ENCODE measurements at places on chromosomes 11 and 22.
A peak's percentile ranks its signal among the peaks of the same experiment; 100 is the strongest.

- no peak overlapping the region for H3K27ac ChIP-seq
- no peaks in the 10 kb centered on the region for H3K36me3 ChIP-seq
- H3K4me1 ChIP-seq = no peaks in the 10 kb centered on the region
- DNase-seq = no peak
- H3K4me3 ChIP-seq = no peak overlapping the region
- H3K27me3 ChIP-seq = no peaks in the 10 kb centered on the region
Observed at GRCh38 chr22:29050457-29050856, 11.2 kb downstream of the C22orf31 start.

- H3K27me3 ChIP-seq = no peaks in the 10 kb centered on the region
- peaks cover 15% of the 10 kb centered on the region for H3K4me1 ChIP-seq
- DNase-seq = no peak
- H3K4me3 ChIP-seq = no peak overlapping the region
Observed at GRCh38 chr11:108170184-108170583, 48.8 kb downstream of the ACAT1 start.

DNA sequence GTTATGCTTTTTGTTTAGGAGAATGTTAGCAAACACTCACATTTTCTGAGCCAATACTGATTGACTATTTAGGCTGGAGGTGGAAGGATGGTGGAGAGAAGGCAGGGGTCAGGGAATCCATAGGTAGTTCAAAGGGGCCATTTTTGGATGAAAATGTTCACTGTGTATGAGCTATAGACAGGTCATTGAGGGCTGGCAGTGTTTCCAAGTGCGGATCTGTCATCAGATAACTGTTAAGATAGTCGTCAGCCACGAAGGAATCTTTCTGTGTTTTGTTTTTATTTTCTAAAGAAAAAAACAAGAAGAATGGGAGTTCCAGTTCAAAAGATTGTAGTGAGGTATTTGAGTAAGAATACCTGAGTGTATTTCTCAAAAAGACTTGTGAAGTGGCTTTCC, 3.1 kb downstream of the KCNJ5 start:
- no peak for DNase-seq
- no peaks in the 10 kb centered on the region for H3K36me3 ChIP-seq
- peaks cover 13% of the 10 kb centered on the region for H3K27me3 ChIP-seq
- H3K4me3 ChIP-seq = no peak overlapping the region

DNA sequence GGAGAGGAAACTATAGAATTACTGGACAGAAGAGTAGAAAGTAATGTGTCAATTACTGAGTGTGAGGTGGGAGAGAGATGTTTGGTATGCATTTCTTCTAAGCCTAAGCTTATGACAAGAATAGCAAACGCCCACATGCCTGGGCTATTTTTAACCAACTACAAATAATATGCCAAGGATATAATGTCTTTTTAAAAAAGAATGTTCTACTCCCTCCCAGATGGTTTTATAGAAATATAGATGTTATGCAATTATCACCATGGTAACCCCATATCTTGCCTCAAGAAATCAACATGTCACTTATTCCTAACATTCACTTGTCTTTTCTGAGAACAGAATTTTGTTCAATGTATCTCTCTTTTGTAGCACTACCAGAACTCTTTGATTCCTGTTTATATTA, 996.7 kb upstream of the CHORDC1 start:
- H3K4me3 ChIP-seq = no peak overlapping the region
- H3K36me3 ChIP-seq = no peaks in the 10 kb centered on the region
- H3K4me1 ChIP-seq = no peaks in the 10 kb centered on the region
- no peaks in the 10 kb centered on the region for H3K27me3 ChIP-seq
- H3K27ac ChIP-seq = no peak overlapping the region

DNA sequence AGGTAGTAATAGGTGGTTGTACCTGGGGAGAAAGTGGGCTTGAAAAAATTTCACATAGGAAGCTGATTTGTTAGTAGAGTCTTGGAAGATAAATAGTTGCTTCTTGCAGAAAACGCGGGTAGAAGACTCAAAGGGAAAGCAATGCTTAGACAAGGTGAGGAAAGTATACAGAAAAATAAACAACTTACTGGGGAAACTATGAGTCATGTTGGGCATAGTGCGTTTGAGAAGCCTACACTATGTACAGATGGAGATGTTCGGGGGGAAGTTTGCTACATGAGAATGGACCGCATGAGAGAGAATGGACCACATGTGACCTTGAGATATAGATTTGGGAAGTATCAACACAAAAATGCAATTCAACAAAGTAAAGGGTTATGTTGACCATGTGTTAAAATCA, 86.7 kb upstream of the DDI1 start:
- no peak overlapping the region for H3K4me3 ChIP-seq
- H3K27ac ChIP-seq = no peak overlapping the region
- DNase-seq = no peak
- no peaks in the 10 kb centered on the region for H3K27me3 ChIP-seq

- DNase-seq = no peak
- H3K27ac ChIP-seq = no peak overlapping the region
- H3K36me3 ChIP-seq = no peaks in the 10 kb centered on the region
- H3K4me1 ChIP-seq = peaks cover 7% of the 10 kb centered on the region
- H3K4me3 ChIP-seq = no peak overlapping the region
Observed at GRCh38 chr11:69473276-69473845, 8.1 kb upstream of the LINC01488 start.

DNA sequence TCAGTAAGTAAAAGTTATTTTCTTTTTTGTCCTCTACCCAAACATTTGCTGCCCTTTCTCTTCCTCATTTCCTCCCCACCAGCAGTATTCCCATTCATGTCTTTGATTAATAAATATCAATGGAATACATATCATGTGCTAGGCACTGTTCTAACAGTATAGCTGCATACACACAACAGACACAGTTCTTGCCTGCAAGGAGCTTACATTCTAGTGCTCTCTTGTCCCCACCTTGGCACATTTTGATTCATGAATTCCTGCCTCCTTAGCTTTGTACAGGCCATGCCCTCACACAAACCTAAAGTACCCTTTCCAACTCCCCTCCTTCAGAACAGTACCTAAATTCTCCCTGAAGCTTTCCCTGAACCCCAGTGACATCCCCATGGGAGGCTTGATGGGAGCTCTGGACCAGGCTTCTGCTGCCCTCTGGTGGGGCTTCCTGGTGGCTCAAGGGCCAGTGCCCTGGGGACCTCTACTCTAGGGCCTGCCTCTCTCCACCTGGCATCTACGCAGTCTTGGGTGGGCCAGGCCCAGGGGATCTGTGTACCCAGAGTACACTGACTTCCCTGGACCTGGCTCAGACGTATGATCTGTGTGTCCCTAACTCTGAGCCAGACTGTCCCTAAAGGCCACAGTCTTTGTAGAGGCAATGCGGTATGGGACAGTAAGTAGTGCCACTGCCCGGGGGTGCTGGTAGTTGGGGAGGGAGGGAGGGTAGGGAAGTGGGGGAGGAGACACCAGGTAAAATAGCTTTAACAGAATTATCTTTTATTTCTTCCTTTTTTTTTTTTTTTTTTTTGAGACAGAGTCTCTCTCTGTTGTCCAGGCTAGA, 14.1 kb downstream of the RPS13 start:
- H3K4me1 ChIP-seq = no peaks in the 10 kb centered on the region
- H3K36me3 ChIP-seq = no peaks in the 10 kb centered on the region
- H3K4me3 ChIP-seq = no peak overlapping the region
- no peaks in the 10 kb centered on the region for H3K27me3 ChIP-seq
- H3K27ac ChIP-seq = no peak overlapping the region

DNA sequence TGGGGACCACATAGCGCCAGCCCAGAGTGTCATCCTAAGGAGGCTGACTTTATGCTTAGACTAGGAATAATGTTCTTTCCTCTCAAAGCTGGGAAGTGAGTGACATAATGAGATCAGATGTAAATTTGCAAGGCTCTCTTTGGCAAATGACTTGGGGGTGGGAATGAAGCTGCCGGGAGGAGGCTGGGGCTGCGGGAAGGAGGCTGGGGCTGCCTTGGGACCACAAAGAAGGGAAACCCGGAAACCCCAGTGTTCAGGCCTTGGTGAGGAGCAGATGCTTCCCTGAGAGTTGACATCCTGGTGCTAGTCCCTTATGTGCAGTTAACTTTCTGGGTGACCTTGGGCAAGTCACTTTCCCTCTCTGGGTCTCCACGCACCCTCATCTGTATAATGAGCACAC, 182.0 kb downstream of the CHST1 start:
- no peak overlapping the region for H3K27ac ChIP-seq
- H3K4me3 ChIP-seq = no peak overlapping the region
- no peaks in the 10 kb centered on the region for H3K36me3 ChIP-seq
- H3K4me1 ChIP-seq = no peaks in the 10 kb centered on the region

- H3K4me1 ChIP-seq = no peaks in the 10 kb centered on the region
- no peaks in the 10 kb centered on the region for H3K36me3 ChIP-seq
- H3K27me3 ChIP-seq = no peaks in the 10 kb centered on the region
- no peak overlapping the region for H3K4me3 ChIP-seq
Observed at GRCh38 chr11:34037016-34037415, 14.5 kb upstream of the CAPRIN1 start.

- H3K4me3 ChIP-seq = no peak overlapping the region
- H3K27me3 ChIP-seq = no peaks in the 10 kb centered on the region
- H3K27ac ChIP-seq = no peak overlapping the region
- DNase-seq = no peak
Observed at GRCh38 chr11:120869097-120869496, 154.8 kb upstream of the TBCEL start.

- no peak for DNase-seq
- no peak overlapping the region for H3K4me3 ChIP-seq
- H3K27me3 ChIP-seq = no peaks in the 10 kb centered on the region
- H3K27ac ChIP-seq = no peak overlapping the region
- no peaks in the 10 kb centered on the region for H3K4me1 ChIP-seq
Observed at GRCh38 chr11:33543823-33544222, 156.8 kb downstream of the C11orf91 start.

DNA sequence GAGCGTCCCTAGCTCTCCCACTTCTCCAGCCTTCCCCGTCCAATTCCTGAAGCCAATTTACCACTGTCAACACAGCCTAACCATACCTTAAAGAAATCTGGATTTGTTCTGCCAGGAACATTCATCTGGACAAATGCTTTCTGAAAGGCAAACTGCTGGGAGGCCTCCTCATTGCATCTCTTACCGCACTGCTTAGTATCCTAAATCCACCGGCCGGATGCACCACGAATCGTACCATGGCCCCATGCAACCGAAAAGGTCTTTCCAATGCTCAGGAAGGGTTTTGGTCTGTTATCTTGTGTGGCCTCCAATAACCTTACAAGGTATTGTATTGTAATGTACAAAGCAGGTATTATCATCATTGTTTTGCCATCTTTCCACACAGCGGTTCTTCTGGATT, 57.6 kb downstream of the MYH9 start:
- H3K36me3 ChIP-seq = peaks cover 47% of the 10 kb centered on the region
- no peak overlapping the region for H3K4me3 ChIP-seq
- peak overlapping the region; percentile 99 for H3K27ac ChIP-seq

DNA sequence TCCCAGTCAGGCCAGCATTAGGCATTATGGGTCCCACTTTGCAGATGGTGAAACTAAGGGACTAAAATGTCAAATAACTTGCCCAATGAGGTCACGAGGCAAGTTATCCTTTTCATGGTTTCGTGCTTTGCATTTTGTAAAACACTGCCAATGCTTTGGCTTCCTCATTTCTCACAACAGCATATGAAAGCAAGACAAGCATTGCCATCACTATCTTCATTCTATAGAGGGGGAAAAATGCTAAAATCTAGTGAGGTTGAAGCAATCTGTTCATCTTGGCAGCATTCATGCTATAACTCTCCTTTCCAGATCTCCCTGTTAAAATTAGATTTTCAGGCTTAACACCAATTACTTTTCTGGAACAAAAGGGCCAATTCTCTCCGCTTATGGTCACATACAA, 14.8 kb downstream of the FAM181B start:
- no peaks in the 10 kb centered on the region for H3K4me1 ChIP-seq
- peaks cover 8% of the 10 kb centered on the region for H3K27me3 ChIP-seq
- no peak overlapping the region for H3K27ac ChIP-seq
- no peak overlapping the region for H3K4me3 ChIP-seq

- H3K27me3 ChIP-seq = no peaks in the 10 kb centered on the region
- no peak overlapping the region for H3K4me3 ChIP-seq
- H3K4me1 ChIP-seq = no peaks in the 10 kb centered on the region
- no peak overlapping the region for H3K27ac ChIP-seq
- peaks cover 22% of the 10 kb centered on the region for H3K36me3 ChIP-seq
Observed at GRCh38 chr22:20580611-20581502, 73.4 kb downstream of the MED15 start.

Data from endothelial cell of umbilical vein (primary cell).